GM04503 (cell line): ENCODE measurements at places on chromosomes 4 and X.

- DNase-seq = peak; percentile 22
Observed at GRCh38 chr4:89469930-89470375, 162.4 kb upstream of the GPRIN3 start.

GRCh38 chrX:72126539-72127140 is 5.1 kb downstream of the RTL5 start:
- peak; percentile 43 for DNase-seq

GRCh38 chr4:123659730-123660129 is 263.1 kb downstream of the SPRY1 start:
- no peak for DNase-seq

- peak; percentile 84 for DNase-seq
Observed at GRCh38 chrX:112636951-112637581, 42.7 kb downstream of the LHFPL1 start.

GRCh38 chr4:79651456-79651855 is 243.4 kb upstream of the GK2 start:
- no peak for DNase-seq

DNA sequence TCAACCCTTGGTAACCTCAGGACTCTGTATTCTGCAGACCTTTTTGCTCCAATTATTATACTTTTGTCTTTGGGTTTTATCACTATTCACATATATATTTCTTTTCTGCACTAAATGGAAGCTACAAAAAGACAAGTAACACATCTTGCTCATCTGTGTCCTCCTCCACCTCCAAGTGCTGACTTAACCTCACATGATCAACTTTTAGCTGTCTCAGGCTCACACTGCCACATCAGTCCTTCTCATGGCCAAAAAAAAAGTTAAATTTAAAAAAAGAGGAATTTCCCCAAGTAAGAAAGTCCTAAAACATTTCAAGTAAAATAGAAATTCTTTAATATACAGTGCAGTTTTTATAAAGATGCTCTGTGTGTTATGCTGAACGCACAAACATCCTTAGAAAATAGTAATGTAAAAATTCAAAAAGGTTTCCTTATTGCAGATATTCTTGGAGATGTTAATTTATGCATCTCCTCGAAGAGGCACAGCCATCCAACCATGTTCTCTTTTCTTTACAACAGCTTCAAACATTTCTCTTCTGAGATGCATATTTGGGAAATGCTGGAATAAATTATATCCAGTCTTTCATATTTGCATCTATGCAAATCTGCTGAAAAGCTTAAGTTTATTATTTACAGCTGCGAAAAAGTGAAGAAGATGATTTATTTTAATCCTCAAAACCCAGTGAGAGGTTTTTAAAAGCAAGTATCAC is 37.6 kb downstream of the ARAP2 start:
- no peak for DNase-seq

- DNase-seq = no peak
Observed at GRCh38 chrX:7828594-7828993, 14.4 kb upstream of the VCX start.

DNA sequence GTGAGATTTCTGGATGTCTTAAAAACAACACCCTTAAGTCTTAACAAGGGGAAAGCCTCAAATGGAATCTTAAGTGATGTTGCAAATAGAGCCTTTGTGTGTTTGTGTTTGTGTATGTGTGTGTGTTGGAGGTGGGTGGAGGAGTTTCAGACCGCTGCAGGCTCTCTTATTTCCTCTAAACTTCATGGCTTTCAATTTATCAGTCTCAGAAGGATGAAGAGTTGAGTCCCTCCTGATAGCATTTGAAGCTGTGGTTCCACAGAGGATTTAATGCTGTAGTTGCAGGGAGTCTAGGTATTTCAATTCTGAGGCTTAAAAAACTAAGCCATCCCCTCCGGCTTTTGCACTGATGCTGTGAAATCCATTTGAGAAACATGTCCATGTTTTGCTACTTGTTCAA is 4.3 kb upstream of the AGA start:
- no peak for DNase-seq

DNA sequence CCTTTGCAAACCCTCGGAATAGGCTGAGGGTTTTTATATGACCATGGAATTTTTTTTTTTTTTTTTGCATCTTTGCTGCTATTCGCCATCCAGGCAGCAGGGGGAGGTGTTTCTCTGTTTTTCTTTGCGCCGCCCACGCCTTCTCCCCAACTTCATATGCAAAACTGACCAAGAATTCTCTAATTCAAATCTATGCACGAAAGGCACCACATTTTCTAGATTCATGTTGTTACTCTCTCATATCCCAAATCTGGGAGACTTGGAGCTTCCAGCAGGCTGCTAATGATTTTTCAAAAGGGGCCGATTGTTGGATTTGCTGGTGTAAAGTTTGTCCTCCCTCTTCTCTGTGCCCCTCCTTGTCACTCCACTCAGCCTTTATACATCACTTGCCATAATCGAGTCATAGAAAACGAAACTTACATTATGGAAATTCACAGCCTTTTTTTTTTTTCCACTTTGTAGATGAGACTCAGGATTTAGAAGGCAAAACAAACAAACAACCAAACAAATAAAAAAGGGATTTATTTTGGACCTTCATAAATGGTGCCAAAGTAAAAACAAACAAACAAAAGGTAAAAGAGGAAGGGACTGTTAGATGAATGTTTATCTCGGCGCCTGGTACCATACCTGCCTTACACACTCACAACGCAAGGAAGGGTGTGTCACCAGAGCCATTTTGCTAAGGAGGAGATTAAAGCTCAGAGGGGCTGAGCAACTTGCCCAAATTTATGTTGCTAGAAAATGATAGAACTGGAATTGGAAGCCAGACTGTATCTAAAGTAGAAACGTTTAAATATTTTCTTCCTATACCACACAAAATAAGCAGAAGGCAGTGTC is 29.3 kb upstream of the BOD1L1 start:
- no peak for DNase-seq

GRCh38 chr4:176320976-176321361 is 1.2 kb downstream of the SPCS3 start:
- DNase-seq = no peak

GRCh38 chr4:139315221-139315675 is 13.0 kb upstream of the NDUFC1 start:
- DNase-seq = no peak

GRCh38 chrX:99301990-99302389 is 1108.1 kb downstream of the PCDH19 start:
- DNase-seq = no peak

- DNase-seq = no peak
Observed at GRCh38 chr4:146123231-146123630, 52.3 kb upstream of the LSM6 start.

DNA sequence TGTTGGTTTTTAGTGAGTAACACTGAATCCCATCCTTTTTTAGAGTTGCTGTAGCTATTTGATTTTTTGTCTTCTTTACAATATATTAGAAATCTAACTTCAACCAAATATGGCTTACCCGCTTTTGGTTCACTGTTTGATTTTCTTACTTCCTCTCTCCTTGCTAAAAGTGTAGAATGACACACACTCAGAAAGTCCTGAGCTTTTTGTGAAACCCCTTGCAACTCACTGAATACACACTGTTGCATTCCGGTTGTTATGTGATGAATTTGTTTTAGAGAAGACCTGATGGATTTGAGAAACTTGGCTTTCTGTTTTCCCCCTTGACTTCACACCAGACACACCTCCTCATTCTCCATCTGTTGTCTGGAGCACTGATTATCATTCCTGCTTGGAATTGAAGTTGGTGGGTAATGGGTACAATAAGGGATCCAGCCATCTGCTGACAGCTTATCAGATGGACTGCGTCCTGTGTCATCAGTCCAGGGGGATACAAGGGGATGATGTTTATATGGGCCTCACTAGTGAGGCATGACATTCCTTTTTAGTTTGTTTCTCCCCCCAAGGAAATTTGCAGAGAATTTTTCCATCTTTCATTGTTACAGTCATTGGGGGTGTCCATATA is 5.2 kb downstream of the TMEM164 start:
- DNase-seq = no peak

DNA sequence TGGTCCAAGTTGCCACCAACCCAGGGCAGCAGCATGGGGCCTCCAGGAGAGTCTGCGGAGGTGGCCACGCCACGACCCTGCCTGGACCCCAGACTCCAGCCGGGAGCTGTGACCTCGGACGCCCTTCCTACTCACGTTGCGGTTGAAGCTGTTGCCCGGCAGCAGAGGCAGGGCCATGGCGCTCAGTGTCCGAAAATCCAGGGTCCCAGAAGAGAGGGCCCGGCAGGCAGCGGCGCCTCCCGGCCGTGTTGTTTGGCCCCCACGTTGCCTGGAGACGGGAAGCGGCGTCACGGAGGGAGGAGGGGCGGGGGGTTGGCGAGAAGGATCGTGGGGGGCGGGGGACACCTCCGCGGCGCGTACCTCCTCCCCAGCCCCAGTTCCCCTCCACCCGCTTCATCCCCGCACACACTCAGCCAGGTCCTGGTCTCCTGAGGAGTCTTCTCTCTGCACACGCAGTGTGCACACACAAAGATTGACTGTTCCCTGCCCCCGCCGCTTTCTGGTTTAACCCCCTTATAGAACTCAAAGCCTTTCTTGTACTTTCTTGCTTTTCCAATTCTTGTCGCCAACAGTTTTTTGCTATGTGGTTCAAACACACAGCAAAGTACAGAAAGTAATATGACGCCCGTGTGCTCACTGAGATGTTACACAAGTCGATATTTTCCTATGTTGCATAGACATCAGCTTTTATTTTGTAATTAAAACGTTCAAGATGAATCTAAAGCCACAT is at the start of gene EFHC2:
EFHC2 (minus strand) TSS at position 261 of the 730 bp plus-strand sequence; CDS start at position 177, 84 bp downstream.
- no peak for DNase-seq

DNA sequence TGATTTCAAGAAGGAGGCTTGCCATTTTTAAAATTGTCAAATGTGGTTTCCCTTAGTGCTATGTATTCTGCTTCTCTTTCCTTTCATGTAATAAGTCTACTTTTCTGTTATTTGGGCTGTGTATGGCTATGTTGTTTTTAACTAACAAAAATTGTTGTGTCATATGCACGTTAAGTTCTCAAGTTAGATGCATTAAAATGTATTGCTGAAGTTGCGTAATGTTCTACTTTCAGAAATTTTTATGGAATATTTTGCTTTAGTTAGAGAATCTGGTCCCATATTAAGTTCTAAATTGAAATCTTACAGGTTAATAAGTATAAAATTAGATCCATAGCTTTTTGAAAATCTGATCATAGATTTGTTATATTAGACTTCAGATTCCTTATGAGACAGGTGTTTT is 133.2 kb downstream of the TLL1 start:
- no peak for DNase-seq

- no peak for DNase-seq
Observed at GRCh38 chr4:88962396-88962795, 94.6 kb downstream of the FAM13A start.

DNA sequence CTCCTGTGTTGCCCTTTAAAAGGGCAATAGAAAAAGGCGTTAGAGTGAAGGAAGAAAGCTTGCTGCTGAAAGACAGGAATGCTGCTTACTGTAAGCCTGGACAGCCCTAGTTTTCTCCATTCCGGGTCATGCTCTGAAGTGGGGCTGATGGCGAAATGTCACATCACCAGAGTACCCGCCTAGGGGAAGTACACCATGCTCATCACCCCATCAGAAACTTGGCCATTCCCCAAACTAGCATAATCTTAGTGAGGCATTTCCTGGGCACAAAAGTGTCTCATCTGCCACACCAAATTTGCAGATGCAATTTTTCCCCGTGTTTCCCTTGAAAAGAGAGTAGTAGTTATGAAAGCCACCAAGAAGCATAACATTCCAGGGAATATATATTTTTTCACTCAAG is 47.8 kb upstream of the CAMK2D start:
- DNase-seq = no peak

DNA sequence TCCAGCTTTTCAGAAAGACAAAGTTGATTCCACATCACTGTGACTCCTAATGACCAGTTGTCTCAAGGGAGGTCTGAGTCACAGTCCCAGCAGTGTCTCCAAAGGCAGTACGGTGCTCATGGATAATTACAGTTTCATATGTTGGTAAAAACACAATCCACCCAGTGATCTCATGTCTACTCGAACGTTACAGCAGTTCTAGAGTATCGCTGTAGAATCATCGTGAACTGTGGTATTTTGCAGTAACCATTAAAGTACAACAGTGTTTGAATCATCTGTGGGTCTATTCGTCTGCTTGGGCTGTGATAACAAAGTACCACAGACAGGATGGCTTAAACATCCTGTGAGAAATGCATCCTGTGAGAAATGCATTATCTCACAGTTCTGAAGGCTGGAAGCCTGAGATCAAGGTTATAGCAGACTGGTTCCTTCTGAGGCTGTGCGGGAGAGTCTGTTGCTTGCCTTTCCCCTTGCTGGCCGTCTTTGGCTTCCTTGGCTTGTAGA is 121.1 kb upstream of the SORBS2 start:
- DNase-seq = peak; percentile 41

DNA sequence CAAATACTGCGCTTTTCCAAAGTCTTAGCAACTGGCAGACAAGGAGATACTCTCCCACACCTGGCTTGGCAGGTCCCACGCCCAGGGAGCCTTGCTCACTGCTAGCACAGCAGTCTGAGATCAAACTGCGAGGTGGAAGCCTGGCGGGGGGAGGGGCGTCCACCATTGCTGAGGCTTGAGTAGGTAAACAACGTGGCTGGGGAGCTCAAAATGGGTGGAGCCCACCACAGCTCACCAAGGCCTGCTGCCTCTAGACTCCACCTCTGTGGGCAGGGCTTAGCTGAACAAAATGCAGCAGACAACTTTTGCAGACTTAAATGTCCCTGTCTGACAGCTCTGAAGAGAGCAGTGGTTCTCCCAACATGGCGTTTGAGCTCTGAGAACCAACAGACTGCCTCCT is 23.0 kb upstream of the NFKB1 start:
- no peak for DNase-seq

DNA sequence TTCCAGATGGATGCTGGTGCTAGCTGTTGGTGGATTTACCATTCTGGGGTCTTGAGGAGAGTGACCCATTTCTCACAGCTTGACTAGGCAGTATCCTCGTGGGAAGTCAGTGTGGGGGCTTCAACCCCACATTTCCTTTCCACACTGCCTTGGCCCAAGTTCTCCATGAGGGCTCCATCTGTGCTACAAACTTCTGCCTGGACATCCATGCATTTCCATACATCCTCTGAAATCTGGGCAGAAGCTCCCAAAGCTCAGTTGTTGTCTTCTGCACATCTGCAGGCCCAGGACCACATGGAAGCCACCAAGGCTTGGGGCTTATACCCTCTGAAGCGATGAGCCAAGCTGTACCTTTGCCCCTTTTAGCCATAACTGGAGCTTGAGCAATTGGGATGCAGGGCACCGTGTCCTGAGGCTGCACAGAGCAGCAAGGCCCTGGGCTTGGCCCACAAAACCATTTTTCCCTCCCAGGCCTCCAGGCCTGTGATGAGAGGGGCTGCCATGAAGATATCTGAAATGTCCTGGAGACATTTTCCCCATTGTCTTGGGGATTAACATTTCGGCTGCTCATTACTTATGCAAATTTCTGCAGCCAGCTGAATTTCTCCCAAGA is 248.7 kb upstream of the ANKRD50 start:
- no peak for DNase-seq

GRCh38 chr4:78581618-78582017 is 30.0 kb downstream of the ANXA3 start:
- DNase-seq = no peak

DNA sequence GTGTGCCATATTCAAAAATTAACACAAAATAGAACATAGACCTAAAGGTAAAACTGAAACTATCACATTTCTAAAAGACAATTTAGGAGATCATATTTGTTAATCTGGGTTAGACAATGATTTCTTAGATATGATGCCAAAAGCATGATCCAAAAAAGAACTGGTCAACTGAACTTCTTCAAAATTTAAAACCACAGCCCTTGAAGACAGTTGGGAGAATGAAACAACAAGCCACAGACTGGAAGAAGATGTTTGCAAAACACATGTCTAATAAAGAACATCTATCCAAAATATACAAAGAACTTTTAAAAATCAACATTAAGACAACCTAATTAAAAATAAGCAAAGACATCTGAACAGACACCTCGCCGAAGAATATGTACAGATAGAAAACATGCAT is 19.5 kb downstream of the COMMD8 start:
- DNase-seq = no peak
